ENCODE measurements at places on chromosomes 16 and 17. TPM values are rescaled to one million over a fixed set of nuclear protein-coding genes. Genes with fewer than 3 reads are reported as not detected.

Gene HSD17B2
- polyA plus RNA-seq = 0.16 TPM

Gene MILR1
- polyA plus RNA-seq = 9.1 TPM

Gene CBX2
- 0.26 TPM for polyA plus RNA-seq

Gene PGP
- polyA plus RNA-seq = 8.4 TPM

Gene TAC4
- not detected for polyA plus RNA-seq

Gene USP31
- 6.6 TPM for polyA plus RNA-seq

- peaks cover 17% of the 10 kb centered on the region for H3K27me3 ChIP-seq
- DNase-seq = no peak
- no peak overlapping the region for H3K4me3 ChIP-seq
- H3K4me1 ChIP-seq = no peaks in the 10 kb centered on the region
Observed at GRCh38 chr17:72599891-72600290, 479.1 kb downstream of the SOX9 start.

GRCh38 chr17:76872221-76872873 lies 4.1 kb downstream of the MGAT5B start:
- no peak for DNase-seq
- peaks cover 19% of the 10 kb centered on the region for H3K27me3 ChIP-seq
- H3K4me3 ChIP-seq = no peak overlapping the region
- no peaks in the 10 kb centered on the region for H3K36me3 ChIP-seq
- H3K27ac ChIP-seq = no peak overlapping the region
- no peaks in the 10 kb centered on the region for H3K4me1 ChIP-seq

- no peak overlapping the region for H3K4me3 ChIP-seq
- H3K27ac ChIP-seq = no peak overlapping the region
- H3K36me3 ChIP-seq = no peaks in the 10 kb centered on the region
- DNase-seq = no peak
- H3K4me1 ChIP-seq = peaks cover 13% of the 10 kb centered on the region
Observed at GRCh38 chr17:13418891-13419290, 182.8 kb downstream of the HS3ST3A1 start.

GRCh38 chr16:10180042-10180770 lies 2.0 kb downstream of the GRIN2A start:
- H3K36me3 ChIP-seq = no peaks in the 10 kb centered on the region
- DNase-seq = no peak
- no peak overlapping the region for H3K4me3 ChIP-seq
- no peaks in the 10 kb centered on the region for H3K4me1 ChIP-seq
- no peak overlapping the region for H3K27ac ChIP-seq

GRCh38 chr16:6484081-6484480 lies 848.6 kb upstream of the RBFOX1 start:
- H3K36me3 ChIP-seq = no peaks in the 10 kb centered on the region
- H3K27me3 ChIP-seq = peaks cover 9% of the 10 kb centered on the region
- H3K4me3 ChIP-seq = no peak overlapping the region
- H3K4me1 ChIP-seq = no peaks in the 10 kb centered on the region
- no peak for DNase-seq

DNA sequence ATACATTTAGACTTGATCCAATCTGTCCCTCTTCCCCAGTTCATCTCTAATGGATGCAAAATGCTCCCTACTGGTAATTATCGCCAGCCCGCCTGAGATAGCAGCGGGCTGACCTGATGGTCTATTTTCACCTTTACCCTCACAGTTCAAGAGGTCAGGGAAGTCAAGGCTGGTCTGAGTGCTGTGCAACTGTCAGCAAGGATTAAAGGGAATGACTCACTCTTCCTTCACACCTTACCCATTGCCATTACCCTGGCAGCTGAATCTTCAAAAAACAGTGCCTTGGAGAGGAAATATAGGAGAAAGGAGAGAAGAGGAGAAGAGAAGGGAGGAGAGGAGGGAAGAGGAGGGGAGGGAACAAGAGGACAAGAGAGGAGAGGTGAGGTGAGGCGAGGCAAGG lies 36.3 kb downstream of the GRB7 start:
- no peak for DNase-seq
- no peaks in the 10 kb centered on the region for H3K4me1 ChIP-seq
- no peaks in the 10 kb centered on the region for H3K36me3 ChIP-seq
- peaks cover 27% of the 10 kb centered on the region for H3K27me3 ChIP-seq
- H3K27ac ChIP-seq = no peak overlapping the region
- no peak overlapping the region for H3K4me3 ChIP-seq

- H3K4me3 ChIP-seq = peak overlapping the region; percentile 95
- no peaks in the 10 kb centered on the region for H3K27me3 ChIP-seq
- H3K4me1 ChIP-seq = peaks cover 39% of the 10 kb centered on the region
- H3K27ac ChIP-seq = peak overlapping the region; percentile 99
- no peaks in the 10 kb centered on the region for H3K36me3 ChIP-seq
Observed at GRCh38 chr17:2400474-2400866, 390 bp downstream of the MNT start.

DNA sequence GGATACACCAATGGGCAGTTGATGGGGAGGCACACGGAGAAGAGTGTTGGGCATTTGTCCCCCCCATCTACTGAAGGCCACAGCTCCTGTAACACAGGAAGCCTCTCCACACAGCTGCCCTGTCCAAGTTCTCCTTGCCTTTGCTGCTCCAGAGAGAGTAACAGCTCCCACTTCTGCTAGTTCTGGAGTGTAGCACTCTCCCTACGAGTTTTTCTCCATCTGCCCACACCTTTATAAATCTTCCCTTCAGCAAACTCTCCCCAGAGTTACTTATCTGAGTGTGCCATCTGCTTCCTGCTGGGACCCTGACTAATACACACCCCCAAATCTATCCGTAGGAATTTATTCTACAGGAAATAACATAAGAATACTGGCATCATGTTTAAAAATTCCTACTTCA lies 42.6 kb upstream of the ERN1 start:
- no peak for DNase-seq
- H3K27ac ChIP-seq = no peak overlapping the region
- no peak overlapping the region for H3K4me3 ChIP-seq
- H3K27me3 ChIP-seq = no peaks in the 10 kb centered on the region
- H3K4me1 ChIP-seq = peaks cover 36% of the 10 kb centered on the region

GRCh38 chr17:63954402-63955063 lies 18.2 kb downstream of the SCN4A start:
- H3K4me1 ChIP-seq = no peaks in the 10 kb centered on the region
- H3K27me3 ChIP-seq = no peaks in the 10 kb centered on the region
- no peak for DNase-seq
- no peaks in the 10 kb centered on the region for H3K36me3 ChIP-seq
- H3K4me3 ChIP-seq = no peak overlapping the region

DNA sequence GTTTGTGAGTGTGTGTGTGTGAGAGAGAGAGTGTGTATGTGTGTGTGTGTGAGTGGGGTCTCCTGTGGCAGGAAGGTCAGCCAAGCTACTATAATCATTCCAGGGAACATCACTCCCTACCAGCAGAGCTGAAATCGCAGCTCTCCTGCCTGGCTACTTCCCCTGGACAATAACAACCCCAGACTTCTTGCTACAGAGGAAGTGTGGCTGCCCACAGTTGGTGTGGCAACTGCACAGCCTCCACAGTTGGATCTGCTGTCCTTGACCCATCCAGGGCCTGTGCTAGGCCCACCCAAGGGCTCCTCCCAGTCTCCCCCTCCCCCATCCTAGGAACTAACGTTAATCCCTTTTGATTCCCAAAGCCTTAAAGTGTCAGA lies 1.5 kb downstream of the SLC13A5 start:
- H3K36me3 ChIP-seq = no peaks in the 10 kb centered on the region
- no peaks in the 10 kb centered on the region for H3K4me1 ChIP-seq
- no peak overlapping the region for H3K27ac ChIP-seq
- DNase-seq = no peak

DNA sequence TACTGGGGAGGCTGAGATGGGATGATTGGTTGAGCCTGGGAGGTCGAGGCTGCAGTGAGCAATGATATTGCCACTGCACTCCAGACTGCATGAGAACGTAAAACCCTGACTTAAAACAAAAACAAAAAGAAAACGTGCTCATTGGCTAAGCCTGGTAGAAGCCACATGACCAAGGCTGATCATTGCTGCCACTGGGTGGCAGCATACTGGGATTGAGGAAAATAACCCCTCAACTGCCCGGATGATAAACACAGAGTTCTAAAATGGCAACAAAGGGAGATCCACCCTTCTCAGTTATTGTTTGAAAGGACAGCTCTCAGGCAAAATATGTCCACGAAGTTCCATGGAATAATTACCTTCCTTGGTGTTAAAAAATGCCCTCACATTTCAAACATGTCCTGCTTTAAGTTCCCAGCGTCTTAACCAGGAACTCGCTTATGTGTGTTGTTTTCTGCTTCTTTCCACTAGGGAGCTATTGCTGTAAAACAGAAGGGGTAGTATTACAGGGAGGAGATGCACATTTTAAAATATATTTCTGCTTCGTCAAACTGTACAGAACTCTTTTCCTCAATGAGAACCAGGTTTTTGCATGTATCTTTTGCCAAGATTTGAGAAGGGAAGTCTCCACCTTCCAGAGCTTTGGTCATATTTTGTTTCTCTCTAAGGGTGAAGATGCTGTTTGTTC lies 675.3 kb downstream of the MAF start:
- no peak overlapping the region for H3K27ac ChIP-seq
- no peak overlapping the region for H3K4me3 ChIP-seq
- no peaks in the 10 kb centered on the region for H3K4me1 ChIP-seq
- peak; percentile 20 for DNase-seq
- no peaks in the 10 kb centered on the region for H3K27me3 ChIP-seq

DNA sequence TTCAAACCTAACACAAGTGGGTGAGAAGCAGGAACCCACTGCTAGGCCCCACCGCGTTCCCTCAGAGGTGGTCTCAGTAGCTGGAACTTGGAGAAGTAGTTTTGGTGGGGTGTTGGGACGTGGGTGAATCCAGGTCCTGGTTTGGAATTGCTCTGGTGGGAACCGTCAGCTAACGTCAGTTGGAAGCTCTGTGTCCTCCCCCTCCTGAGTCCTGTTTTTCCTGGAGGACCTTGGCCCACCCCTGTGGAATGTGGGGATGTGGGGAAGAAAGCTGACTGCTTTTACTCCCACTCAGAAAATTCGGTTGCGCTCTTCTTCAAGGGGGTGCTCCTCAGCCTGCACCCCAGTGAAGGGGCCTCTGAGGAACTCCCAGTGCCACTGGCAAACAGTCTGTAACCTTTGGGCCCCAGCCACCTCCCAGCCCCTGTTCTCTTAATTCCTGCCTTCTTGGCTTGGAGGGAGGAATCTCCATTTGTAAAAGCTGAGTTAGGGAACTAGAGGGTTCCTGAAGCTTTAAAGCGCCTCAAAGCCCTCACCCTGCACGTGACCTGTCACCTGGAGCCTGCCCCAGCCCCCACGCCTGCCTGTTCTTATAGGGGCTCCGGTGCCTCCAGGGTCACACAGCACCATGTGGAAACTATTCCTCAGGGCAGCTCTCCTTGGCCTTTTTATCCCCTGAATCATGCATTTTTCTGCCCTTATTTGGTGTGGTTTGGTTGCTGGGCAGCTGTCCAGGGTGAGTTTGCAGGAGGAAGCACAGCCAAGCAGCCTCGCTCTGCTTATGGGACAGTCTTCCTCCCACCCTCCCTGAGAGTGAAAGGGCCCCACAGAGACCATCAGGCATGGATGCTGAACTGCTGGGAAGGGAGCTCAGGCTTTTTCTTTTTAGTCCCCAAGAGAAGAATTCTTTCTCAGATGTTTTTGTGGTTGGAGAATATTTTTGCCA lies 16.2 kb upstream of the NAGLU start:
- H3K36me3 ChIP-seq = peaks cover 27% of the 10 kb centered on the region
- no peaks in the 10 kb centered on the region for H3K27me3 ChIP-seq
- H3K4me1 ChIP-seq = peaks cover 82% of the 10 kb centered on the region

DNA sequence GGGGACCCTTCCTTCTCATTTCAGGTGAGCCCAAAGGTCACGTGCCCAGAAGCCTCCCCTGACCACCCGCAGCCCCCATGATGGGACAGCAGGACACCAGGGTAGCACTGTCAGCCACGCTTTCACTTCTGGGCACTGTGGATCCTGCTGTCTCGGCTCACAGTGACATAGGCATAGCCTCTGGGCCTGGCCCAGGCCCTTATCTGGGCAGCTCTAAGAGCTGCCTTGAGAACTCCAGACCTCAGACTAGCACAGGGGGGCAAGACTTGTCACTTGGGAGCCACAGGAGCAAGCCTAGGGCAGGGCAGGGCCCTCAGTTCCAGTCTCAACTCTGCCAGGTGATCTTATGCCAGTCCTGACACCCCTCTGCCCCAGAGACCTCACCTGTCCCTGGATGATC lies 4.7 kb downstream of the NATD1 start:
- H3K27me3 ChIP-seq = no peaks in the 10 kb centered on the region
- H3K36me3 ChIP-seq = no peaks in the 10 kb centered on the region
- no peak overlapping the region for H3K27ac ChIP-seq

DNA sequence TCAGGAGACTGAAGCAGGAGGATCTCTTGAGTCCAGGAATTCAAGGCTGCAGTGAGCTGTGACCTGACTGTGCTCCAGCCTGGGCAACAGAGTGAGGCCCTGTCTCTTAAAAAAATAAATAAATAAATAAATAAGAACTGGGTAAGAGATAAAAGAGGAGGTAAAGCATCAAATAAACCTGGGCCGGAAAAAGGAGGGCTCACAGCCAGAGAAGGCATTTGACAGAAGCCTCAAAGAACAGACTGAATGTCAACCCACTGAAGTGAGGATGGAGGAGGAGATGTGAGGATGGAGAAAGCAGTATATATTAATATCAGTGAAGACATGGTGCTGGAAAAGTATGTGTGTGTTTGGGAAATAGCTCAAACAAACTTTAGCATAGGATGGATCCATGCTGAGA lies 6.1 kb downstream of the NOG start:
- no peak overlapping the region for H3K4me3 ChIP-seq
- peaks cover 23% of the 10 kb centered on the region for H3K4me1 ChIP-seq

All from adrenal gland (tissue), 19 donors.